ENCODE measurements at places on chromosomes 7 and 10.

DNA sequence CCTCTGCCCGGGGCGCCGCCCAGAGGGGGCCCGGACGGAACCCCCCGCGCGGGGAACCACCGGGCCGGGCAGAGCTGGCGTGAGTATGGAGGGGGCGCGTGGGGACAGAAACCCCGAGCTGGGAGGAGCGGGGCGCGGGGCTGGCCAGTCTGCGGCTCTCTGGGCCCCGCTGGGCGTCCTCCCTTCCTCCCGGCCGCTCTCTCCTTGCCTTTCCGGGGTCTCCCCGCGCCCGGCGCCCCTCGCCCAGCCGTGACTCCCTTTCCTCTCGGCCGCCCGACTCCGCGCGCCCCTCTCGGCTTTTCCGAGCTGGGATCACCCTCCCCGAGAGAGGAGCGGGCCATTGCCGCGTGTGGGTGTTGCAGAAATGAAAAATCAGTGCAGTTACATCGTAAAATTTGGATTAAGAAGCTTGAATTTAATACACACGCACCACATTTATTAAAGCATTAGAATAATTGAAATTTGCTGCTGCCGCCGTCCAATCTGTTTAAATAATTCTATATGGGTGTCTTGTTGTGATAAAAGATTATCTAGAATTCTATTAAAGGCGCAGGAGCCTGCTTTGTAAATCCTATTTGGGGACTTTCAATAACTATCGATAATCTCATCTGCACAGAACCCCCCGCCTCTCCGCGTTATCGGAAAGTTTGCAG lies 9.1 kb downstream of the UNCX start:
- DNase-seq = no peak

DNA sequence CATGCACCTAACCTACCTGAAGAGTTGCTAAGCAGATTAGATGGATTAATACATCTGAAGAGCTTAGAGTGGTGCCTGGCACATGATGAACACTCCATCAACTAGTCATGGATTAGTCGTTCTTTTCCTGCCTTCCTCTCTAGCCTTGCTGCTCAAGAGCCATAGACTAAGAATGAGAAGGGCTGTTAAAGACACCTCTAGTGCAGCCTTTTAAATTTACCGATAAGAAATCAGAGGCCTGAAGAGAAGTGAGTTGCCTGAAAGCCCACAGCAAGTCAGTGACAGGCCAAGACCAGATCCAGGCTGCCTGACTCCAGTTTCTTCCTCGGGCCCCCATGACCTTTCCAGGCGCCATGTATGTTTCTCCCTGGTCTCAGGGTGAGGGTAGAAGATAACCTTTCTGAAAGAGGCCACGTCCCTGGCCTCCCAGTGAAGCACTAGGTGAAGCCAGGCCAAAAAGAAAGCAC lies 6.5 kb downstream of the TSPAN15 start:
- DNase-seq = no peak

DNA sequence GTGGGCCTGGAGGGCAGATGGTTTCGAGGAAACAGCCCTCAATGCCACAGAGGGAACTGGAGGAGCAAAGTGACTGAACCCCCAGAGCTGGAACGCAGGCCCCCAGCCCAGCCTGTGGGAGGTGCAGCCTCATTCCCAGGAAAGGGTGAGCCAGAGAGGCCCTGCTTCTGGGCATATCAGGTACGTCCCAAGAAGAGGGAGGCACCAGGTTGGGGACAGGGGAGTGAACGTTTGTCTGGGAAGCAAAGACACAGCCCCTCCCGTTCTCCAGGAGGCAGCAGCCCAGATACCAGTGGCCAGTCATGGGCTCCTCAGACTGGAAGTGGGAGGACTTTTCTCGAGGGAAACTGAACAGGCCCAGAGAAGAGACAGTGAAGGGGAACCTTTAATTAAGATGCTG lies 74.3 kb upstream of the RET start:
- no peak for DNase-seq

DNA sequence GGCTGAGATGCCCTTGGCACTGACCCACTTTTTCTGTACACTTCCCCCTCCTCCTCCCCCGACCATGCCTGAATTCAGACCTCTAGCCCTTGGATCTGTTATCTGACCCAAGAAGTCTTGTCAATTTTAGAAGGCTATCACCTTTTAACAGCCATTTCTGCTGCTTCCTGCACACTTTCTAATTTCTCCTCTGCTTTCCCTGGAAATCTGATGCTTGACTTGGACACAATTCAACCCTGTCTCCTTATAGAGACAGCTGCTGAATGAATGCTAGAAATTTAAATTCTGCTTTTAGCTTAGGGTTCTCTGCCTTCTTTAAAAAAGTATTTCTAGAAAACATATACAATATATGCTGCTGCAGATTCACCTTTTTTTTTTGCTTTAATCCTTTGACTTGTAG lies 417.9 kb upstream of the KLF6 start:
- no peak for DNase-seq

DNA sequence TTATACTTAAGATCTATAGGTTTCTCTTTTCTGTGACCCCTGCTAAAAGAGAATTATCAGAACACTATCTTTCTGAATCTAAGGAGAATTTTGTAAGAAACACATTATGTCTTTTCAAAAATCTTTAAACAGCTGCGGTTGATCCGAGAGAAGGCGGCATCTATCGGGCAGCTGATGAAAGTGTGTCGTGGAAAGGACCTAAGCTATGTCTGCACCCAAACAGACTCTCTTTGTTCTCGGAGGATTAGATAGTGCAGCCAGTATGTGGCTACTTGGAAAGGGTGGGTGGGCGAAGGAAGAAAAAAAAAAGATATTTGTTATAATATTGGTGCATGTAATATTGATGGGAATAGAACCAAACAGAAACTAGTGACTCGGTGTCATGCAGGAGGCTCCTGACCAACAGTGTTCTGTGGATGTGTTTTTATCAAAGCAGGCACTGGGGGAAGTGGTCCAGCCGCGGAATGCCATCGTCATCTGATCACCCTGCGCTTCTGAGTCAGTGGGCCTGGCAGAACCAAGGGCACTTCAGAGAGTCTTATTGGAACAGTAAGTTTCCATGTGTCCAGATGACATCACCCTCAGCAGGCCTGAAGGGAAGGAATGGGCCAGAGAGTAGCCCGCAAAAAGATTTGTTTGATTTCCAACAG lies 509.7 kb upstream of the AKR1E2 start:
- DNase-seq = no peak

- DNase-seq = no peak
These were observed 17.2 kb downstream of the SH2B2 start for GRCh38 chr7:102303669-102304422.

DNA sequence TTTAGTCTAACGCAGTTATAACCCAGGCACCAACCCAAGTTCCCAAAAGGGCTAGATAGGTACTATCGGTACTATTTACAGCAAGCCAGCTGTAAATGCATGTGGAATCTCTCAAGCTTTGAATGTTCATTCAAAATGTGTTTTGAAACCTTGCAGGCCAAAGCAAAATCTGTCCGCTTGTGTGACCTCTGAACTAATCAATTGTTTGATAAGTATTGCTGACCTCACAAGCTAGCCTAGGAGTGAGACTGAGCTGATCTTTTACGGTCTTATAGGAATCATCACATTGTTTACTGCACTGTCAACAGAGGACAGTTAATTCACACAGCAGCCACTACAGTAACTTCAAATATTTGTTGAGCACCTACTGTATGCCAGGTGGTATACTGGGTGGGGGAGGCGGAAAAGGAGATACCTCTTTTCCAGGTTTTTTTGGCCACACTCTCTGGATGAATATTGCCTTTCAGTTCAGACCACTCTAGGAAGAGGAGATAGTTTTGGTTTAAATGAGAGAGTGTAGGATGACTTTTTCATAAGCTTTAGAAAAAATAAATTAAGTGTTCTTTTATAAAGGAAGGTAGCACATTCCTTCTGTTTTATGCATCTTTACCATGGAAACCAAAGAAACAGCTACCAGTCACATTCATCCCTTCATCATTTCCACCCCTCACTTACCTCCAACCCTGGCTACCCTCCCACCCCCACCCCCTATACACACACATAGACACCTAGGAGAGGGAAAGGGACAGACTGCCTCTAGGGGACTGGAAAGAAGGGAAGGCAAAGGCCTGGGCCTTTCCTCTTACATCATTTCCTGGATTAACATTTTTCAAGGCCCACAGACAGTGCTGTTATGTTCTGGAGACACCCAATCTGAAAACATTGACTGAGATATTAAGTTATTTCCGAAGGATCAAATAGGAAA lies 2.4 kb downstream of the PAPSS2 start:
- DNase-seq = no peak

DNA sequence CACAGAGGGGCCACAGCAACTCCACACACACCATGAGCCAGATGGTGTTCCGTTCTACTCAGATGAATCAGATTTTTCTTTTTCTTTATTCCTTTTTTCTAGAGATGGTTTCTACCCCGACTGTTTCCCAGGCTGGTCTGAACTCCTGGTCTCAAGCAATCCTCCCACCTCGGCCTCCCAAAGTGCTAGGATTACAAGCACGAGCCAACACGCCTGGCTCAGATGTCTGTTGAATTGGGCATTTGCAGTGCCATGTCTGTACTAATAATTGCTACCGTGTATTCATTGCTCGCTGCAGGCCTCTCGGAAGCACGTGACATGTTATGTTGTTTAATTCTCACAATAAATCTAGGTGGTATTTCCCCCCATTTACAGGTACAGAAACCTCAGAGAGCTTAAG lies 67.2 kb downstream of the RABGEF1 start:
- no peak for DNase-seq

DNA sequence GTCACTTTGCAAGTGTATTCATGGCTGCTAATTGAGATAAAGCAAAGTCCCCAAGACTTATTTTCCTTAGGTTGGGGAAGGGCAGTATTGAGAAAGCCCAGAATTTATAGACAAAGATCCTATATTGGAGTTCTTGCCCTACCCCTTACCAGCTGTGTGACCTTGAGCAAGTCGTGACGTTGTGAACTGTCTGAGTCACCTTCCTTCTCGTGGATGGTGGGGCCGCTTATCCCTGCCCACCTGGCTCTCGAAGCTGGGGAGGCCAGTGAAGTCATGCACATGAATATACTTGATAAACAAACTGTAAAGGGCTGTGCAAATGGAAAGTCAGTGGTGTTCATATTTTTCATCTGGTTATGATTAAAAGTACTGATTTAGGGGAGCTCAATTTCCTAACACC lies 127.4 kb downstream of the TACC2 start:
- no peak for DNase-seq

- DNase-seq = no peak
These were observed 23.8 kb upstream of the LIPA start for GRCh38 chr10:89275383-89275782.

GRCh38 chr10:112131346-112131745 lies 52.2 kb downstream of the GPAM start:
- DNase-seq = no peak

DNA sequence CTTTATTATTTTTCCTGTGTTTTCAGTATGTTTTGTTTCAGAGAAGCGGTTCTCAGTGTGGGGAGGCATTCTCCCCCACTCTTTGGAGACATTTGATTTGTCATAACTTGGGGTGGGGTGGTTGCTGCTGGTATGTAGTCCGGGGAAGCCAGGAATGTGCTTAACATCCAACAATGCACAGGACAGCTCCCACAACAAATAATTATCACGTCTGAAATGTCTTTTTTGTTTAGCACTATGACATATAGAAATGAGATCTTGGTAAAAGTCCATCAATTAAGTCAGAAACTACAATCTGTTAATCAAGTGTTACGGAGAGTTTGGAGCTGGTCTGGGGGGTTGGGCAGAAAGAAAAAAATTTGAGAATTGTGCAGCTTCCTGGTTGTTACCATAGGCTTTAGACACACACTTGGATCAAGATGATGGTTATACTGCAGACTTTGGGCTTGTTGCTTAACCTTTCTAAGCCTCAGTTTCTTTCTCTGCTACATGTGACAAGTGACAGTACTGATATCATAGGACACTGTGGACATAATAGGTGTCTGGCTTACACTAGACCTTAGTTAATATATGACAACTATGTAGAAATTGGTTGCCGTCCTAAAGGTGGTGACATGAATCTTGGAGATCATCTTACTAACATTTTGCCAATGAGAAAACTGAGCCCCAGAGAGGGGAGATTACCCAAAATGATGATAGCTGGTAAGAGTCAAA lies 113.7 kb downstream of the LRMDA start:
- DNase-seq = no peak
